Effector memory CD4-positive, alpha-beta T cell (primary cell): ENCODE measurements at places on chromosomes 4 and X.

- H3K36me3 ChIP-seq = no peaks in the 10 kb centered on the region
- no peaks in the 10 kb centered on the region for H3K4me1 ChIP-seq
- H3K4me3 ChIP-seq = no peak overlapping the region
- H3K27me3 ChIP-seq = no peaks in the 10 kb centered on the region
These were observed 496.3 kb downstream of the PDGFC start for GRCh38 chr4:156475322-156475721.

DNA sequence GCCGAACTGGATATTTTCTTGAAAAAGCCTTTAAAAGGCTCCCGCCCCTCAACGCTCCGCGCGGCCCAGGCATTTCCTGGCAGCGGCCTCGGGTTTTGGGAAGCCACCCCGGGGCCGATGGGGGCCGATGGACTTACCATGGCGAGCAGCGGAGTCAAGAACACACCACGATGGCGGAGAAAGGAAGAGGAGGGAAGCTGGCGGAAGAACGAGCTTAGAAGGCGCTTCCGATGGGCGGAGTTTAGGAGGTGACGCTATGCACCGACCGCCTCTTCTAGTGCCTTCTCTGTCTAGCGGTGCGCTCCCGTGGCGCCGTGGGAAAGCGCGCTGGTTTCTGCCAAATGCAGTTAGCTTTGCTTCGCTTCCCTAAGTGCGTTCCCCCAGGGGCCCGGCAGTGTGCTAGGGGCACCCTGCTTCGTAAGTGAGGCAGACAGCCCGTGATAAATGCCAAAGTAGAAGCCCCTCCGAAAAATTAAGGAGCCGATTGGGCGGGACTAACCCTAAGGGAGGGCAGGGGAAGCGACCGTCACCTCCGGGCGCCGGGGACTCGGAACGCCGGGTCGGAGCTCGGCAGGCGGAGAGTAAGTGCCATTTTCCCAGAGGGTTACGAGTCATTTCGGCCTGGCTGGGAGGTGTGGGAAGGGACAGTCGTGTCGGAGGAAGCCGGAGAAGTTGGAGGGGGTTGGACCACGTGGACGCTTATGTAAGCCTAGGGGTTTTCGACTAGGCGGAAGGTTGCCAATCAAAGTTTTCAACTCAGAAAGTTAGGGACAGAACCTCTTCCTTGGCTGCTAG, at the start of gene RPL39:
RPL39 (minus strand) TSS at position 194 of the 795 bp plus-strand sequence; CDS start at position 140, 54 bp downstream.
- peak; percentile 60 for DNase-seq
- H3K4me1 ChIP-seq = peaks cover 9% of the 10 kb centered on the region
- no peaks in the 10 kb centered on the region for H3K27me3 ChIP-seq
- H3K27ac ChIP-seq = peak within 1 kb of the TSS; percentile 91

DNA sequence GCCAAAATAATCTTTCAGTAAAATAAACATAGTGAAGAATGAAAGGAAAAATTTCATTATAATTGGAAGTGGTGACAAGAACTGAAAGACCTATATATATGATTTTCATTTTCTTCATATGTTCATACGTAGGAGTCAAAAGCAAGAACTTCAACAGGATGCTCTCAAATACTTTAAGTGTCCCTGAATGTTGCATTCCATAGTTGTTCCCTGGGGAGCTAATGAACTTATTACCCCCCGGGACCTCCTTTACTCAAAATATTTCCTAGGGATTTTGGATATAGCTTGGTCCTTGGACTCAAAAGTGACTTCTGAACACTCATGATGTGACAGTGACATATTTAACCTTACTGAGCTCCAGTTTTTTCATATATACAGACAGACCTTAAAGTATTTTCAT, 44.9 kb upstream of the NDST4 start:
- no peaks in the 10 kb centered on the region for H3K4me1 ChIP-seq
- no peaks in the 10 kb centered on the region for H3K36me3 ChIP-seq
- DNase-seq = no peak
- H3K27me3 ChIP-seq = no peaks in the 10 kb centered on the region
- no peak overlapping the region for H3K4me3 ChIP-seq
- H3K27ac ChIP-seq = no peak overlapping the region

DNA sequence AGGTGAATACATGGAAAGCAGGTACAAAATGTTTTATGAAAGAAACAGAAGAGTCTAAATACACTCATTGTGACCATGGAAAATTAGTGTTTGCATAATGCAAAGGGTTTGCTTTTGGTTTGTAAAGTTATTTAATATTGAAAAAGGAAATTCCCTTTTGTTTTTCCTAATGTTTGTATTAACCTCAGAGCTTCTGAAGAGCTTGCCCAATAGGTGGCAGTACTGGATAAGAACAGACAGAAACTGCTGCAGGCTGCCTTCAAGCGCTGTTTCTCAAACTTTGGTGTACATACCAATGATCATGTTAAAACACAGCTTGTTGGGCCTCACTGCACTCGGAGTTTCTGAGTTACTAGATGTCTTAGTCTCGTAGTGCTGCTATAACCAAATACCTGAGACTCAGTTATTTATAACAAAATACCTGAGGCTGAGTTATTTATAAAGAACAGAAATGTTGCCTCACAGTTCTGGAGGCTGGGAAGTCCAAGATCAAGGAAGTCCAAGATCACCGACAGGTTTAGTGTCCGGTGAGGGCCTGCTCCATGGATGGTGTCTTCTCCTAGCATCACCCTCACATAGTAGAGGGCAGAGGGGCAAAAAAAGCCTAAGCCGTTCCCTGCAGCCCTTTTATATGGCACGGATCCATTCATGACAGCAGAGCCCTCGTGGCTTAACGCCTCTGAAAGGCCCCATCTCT, 54.2 kb downstream of the SUPT20HL2 start:
- H3K27me3 ChIP-seq = no peaks in the 10 kb centered on the region
- no peak overlapping the region for H3K4me3 ChIP-seq
- H3K36me3 ChIP-seq = no peaks in the 10 kb centered on the region
- H3K27ac ChIP-seq = no peak overlapping the region
- no peak for DNase-seq

- H3K36me3 ChIP-seq = no peaks in the 10 kb centered on the region
- no peak for DNase-seq
- H3K4me3 ChIP-seq = no peak overlapping the region
- H3K4me1 ChIP-seq = no peaks in the 10 kb centered on the region
- no peak overlapping the region for H3K27ac ChIP-seq
These were observed 92.3 kb upstream of the DCLK2 start for GRCh38 chr4:149985981-149986380.

DNA sequence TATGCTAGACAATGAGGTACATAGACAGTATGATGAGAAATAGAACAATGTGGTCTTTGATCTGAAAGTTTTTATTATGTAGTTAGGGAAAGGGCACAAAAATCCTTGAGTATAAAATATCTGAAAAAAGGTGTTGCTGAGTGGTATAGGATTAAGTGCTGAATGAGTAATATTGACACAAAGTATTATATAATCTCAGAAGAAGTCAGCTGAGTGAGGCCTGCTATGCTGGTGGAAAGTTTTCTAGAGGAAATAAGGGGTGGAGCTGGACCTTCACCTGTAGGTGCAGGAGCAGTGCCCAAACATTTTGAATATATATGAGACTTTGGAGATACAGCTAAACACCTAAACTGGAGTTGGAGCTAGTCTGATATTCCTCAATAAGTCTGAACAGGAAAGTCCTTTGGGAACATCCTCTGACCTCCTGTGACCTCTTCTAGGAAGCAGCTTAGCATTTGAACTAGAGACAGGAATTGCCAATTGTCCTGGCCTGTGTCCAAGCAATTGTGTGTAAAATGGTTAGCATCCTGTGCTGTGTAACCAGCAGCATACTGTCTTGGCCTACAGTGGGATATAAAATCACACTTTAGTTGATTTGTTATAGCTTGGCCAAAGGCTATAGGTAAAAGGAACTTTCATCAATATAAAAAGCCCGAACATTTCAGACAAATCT, 285.3 kb downstream of the ANKRD50 start:
- DNase-seq = no peak
- no peaks in the 10 kb centered on the region for H3K27me3 ChIP-seq
- no peaks in the 10 kb centered on the region for H3K36me3 ChIP-seq
- no peak overlapping the region for H3K4me3 ChIP-seq
- H3K4me1 ChIP-seq = no peaks in the 10 kb centered on the region

GRCh38 chrX:39753293-39753996, 344.3 kb downstream of the BCOR start:
- no peaks in the 10 kb centered on the region for H3K36me3 ChIP-seq
- no peaks in the 10 kb centered on the region for H3K4me1 ChIP-seq
- DNase-seq = no peak

DNA sequence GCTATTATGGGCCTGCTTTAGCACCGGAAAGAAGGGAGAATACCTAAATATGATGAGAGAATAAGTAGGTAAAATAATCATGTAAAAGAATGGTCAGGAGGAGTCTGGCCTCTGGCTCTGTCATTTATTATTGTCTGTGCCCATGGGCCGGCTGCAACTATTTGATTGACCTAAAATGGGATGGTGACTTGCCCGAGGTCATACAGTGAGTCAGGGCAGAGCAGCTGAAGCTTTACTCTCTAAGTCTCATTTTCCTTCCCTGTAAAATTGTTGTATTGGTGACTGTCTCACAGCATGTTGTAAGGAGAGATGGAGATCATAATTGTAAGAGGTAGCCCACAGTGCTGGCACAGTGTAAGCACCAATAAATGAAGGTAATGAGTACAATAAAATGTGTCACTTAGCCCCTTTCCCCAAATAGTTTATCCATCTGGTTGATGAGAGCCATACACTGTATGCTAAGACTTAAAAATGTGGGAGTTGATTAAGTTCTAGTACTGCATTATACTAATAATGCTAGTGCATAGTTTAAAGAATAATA, 39.6 kb downstream of the RUFY3 start:
- no peak overlapping the region for H3K4me3 ChIP-seq
- no peaks in the 10 kb centered on the region for H3K36me3 ChIP-seq
- H3K27me3 ChIP-seq = no peaks in the 10 kb centered on the region
- DNase-seq = no peak
- H3K27ac ChIP-seq = no peak overlapping the region

GRCh38 chr4:23117826-23118225, 425.1 kb downstream of the GBA3 start:
- H3K36me3 ChIP-seq = no peaks in the 10 kb centered on the region
- no peak overlapping the region for H3K27ac ChIP-seq

GRCh38 chrX:17605676-17606075, 131.6 kb upstream of the SCML1 start:
- H3K4me1 ChIP-seq = no peaks in the 10 kb centered on the region
- no peak overlapping the region for H3K4me3 ChIP-seq
- no peaks in the 10 kb centered on the region for H3K27me3 ChIP-seq
- no peak overlapping the region for H3K27ac ChIP-seq
- DNase-seq = no peak
- no peaks in the 10 kb centered on the region for H3K36me3 ChIP-seq

DNA sequence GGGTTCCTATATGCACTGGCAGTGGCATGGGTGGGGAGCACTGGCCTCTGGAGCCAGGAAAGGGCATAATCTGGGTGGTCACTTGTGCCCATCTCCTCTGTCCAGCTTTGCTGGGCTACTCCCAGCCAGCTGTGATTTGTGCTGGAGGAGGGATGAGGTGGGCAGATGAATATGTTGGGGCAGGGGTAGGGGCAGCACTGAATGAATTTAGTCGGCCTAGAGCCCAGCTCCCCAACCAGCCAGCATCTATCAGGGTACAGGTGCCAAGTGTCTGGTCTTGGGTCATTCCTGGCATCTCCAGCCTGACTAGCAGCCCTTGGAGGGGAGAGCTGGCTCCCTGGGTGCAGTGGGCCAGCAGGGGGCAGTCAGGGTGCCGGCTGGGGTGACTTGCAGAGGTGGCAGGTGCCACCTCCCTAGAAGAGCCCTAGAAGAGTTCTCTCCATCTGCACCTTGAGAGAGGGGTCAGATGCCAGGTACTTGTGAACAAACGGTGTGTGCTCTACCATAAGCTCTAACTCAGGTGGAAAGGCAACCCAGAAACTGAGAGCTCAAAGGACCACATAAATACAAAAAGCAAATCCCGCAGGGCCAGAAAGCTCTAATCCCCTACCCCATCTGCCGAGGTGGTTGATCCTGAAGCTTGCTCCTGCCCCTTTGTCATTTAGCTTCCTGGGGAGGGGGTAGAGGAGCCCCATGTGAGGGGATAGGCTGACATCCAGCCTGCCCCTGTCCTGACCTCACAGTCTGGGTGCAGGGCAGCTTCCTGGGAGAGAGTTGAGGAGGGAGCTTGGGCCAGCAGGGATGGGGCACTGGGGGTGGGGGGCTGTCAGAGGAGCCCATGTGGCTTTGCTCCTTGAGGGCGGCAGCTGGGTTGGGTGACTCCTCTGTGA, 2.2 kb downstream of the SORCS2 start:
- no peak for DNase-seq
- H3K4me1 ChIP-seq = peaks cover 6% of the 10 kb centered on the region
- H3K27me3 ChIP-seq = peaks cover 29% of the 10 kb centered on the region
- H3K36me3 ChIP-seq = no peaks in the 10 kb centered on the region
- no peak overlapping the region for H3K27ac ChIP-seq
- no peak overlapping the region for H3K4me3 ChIP-seq

- DNase-seq = no peak
- no peaks in the 10 kb centered on the region for H3K27me3 ChIP-seq
- peak overlapping the region; percentile 21 for H3K4me3 ChIP-seq
These were observed 760 bp downstream of the UGT8 start for GRCh38 chr4:114599231-114599902.

DNA sequence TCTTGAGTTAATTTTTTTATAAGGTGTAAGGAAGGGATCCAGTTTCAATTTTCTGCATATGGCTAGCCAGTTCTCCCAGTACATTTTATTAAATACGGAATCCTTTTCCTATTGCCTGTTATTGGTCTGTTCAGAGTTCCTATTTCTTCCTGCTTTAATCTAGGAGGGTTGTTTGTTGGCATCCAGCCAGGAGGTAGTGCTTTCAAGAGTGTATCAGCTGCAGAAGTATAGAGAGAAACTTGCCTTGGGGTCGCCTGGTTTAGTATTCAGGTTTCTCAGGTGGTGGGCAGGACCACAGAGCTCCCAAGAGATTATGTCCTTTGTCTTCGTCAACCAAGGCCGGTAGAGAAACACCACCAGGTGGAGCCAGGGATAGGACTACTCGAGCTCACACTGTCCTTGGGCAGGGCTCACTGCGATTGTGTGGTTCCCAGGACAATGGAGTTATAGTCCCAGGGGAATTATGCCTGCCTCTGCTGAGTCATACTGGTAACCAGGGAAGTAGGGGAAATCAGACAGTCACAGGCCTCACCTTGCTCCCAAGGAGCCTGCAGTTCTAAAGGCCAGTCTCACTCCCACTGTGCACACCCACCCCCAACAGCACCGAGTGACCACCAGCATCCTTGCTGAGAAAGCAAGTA, 168.1 kb downstream of the VSIG4 start:
- no peak for DNase-seq
- H3K36me3 ChIP-seq = no peaks in the 10 kb centered on the region
- H3K4me3 ChIP-seq = no peak overlapping the region

DNA sequence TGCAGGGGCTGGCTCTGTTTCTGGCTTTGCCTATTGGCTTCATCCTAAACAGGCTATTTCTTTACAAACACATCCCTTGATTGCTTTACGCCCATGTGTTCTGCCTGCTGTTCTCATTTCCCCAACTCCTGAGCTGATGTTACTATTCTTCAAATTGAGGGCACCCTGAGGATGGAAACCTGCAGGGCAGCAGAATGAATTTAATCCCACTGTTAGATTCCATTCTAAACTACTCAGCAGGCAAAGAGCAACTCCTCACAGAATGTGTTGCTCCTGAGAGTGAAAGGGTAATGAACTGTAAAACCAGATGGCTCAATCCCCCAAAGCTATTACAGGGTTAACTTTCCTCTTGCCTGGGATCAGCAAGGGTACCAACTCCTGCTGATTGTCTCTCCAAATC, 75.7 kb downstream of the ANKRD50 start:
- H3K27ac ChIP-seq = no peak overlapping the region
- H3K4me1 ChIP-seq = no peaks in the 10 kb centered on the region
- no peak for DNase-seq
- no peaks in the 10 kb centered on the region for H3K27me3 ChIP-seq
- no peaks in the 10 kb centered on the region for H3K36me3 ChIP-seq
